Panc1 (cell line): ENCODE measurements at places on chromosomes 7 and 10.

DNA sequence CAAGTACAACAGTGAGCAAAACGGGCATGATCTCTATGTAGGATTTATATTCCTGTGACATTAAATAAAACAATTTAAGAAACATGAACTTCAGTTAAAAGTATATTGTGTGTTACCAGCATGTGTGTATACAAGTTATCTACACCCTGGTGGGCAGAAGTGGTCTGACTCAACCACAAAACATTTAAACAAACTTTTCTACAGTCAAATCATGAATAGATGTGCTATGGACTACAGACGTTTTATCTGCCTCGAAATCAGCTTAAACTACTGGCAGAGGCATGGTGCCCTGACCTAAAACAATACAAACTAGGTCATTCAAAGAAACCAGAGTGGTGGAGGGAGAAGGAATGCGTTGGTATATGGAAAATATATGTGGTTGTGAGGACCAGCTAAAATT, 3.6 kb downstream of the ARL3 start:
- no peak for DNase-seq

GRCh38 chr7:117775801-117776200, 97.4 kb downstream of the CTTNBP2 start:
- no peak for DNase-seq

DNA sequence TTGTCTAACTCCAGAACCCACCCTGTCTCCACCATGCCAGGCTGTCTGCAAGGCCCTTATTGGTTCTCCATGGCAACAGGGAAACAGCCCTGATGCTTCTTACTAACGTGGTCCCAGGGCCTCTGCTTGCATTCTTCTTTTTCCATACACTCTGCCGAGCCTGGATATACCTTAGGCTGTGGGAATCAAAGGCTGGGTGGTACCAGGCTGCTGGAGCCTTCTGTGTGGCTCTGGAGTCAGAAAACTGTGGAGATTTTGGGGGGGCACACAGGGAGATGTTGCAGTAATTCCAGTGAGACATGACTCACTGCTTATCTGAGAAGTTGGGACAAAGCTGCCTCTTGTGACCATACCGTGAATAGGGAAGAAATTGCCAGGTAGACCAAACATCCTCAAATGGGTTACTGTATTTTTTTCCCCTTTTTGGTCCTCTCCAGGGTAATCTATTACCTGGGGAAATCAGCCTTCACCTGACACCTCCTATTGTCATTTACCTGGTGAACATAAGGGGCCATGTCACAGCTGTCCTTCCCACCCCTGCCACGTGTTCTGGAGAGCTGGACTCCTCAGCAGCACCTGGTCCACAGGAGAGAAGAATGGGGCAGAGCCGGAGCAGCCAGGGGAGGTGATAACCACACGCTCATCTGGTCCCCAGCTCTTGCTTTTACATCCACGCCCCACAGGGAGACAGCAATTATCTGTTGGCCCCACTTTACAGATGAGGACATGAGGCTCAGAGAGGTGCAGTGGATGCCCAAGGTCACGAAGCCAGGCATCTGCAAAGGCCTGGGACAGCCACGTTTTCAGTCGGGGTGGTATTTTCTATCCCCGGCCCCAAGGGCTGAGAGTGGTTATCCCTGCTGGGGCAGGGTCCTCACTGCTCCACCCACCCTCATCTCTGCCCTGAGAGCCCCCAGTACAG, 4.6 kb downstream of the CHST3 start:
- DNase-seq: no peak

DNA sequence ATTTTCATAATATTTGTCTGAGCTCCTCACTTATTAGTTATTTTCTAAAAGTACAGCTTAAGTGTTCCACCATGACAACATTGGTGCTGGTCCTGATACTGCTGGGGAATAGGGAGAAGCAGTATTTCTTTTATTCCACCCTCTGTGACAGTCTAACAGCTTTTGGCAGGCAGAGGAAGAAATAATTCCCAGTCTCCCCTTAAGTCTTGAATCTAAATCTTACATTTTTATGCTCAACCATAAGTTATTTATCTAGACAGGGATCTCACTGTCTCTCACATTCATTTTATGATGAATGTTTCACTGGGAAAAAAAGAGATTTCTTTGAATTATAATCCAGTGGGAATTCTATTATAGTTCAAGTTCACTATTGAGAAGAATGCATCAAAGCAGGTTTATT, 71.5 kb downstream of the MAGI2 start:
- DNase-seq: no peak

- no peak for DNase-seq
Observed at GRCh38 chr10:61907587-61907986, 6.1 kb downstream of the ARID5B start.

DNA sequence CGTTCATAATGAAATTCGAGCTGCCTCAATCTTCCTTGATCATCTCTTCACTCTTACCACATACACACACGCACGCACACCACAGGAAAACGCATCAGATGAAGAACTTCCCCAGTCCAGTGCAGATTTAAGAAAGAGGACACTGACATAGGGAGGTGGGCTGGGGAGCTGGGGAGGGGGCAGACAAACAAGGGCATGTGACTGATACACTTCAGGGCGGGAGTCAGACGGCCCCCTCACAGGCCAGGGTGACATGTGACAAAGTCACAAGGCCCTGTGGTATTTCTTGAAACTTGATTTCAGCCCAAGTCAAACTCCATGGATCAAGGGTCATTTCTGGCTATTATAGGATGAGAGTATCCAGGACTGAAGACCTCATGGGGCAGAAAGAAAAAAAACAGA, 82.6 kb downstream of the KCNMA1 start:
- no peak for DNase-seq

DNA sequence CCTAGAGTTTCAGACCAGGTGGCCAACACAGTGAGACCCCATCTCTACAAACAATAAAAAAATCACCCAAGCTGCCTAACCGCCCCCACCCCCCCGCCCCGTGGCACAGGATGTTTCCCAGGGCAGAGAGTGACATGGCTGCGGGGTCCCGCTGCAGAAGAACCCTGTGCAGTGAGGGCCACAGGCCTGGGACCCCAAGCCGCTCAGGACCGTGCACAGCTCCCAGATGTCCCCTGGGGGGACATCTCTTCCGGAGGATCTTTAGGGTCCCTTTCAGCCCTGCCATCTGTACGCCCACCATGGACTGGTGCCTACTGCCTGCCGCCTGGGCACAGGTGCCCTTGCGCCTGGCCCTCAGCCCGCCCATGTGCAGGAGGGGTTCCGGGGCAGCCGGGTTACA, 373.6 kb downstream of the DNAJB6 start:
- DNase-seq: no peak

- DNase-seq: no peak
Observed at GRCh38 chr7:41047789-41048191, 655.1 kb downstream of the INHBA start.

- DNase-seq: no peak
Observed at GRCh38 chr7:69177461-69177861, 420.8 kb upstream of the AUTS2 start.

GRCh38 chr10:9254353-9254752, 1199.9 kb downstream of the GATA3 start:
- peak; percentile 7 for DNase-seq
